Gastroesophageal sphincter (tissue), 4 donors: ENCODE measurements at places on chromosomes 1 and 21. TPM values are rescaled to one million over a fixed set of nuclear protein-coding genes. Genes with fewer than 3 reads are reported as not detected.

DNA sequence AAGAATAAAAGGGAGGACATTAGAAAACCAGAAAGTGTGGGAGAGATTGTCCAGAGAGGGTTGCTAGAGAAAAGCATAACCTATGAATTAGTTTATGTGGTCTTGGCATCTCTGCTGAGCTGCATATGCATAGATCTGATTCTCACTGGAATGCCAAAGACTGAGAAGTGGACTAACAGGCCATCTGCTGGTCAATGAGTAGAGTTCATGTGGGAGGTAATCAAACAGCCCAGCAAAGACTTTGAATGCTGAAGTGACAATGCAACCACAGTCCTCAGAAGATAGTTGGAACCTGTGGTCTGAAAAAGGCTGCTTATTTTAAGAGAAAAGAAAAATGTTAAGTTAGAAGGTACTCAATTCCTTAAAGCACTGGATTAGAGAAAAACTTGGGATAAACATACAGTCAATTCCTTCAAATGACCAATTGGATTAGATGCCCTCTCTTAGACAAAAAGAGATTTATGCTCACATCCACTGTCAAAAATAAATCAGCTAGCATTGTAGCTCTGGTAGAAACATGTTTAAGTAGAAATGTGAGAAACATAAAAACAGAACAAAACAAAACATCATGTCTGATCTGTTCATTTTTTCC, 382.8 kb downstream of the AMY1C start:
- H3K36me3 ChIP-seq, result no peaks in the 10 kb centered on the region
- no peak overlapping the region for H3K4me3 ChIP-seq
- no peaks in the 10 kb centered on the region for H3K27me3 ChIP-seq
- no peak overlapping the region for H3K27ac ChIP-seq
- no peak for ATAC-seq

GRCh38 chr1:113205980-113206766, 133.2 kb downstream of the LRIG2 start:
- H3K4me3 ChIP-seq, result no peak overlapping the region
- ATAC-seq, result no peak
- H3K36me3 ChIP-seq, result no peaks in the 10 kb centered on the region

- peaks cover 13% of the 10 kb centered on the region for H3K4me1 ChIP-seq
- no peak overlapping the region for H3K27ac ChIP-seq
- H3K4me3 ChIP-seq, result no peak overlapping the region
- H3K36me3 ChIP-seq, result peaks cover 52% of the 10 kb centered on the region
Observed at GRCh38 chr1:201876148-201876818, 12.4 kb upstream of the SHISA4 start.

GRCh38 chr1:200033511-200034261, 6.2 kb downstream of the NR5A2 start:
- no peak overlapping the region for H3K27ac ChIP-seq
- no peak overlapping the region for H3K4me3 ChIP-seq
- H3K36me3 ChIP-seq, result no peaks in the 10 kb centered on the region
- H3K4me1 ChIP-seq, result no peaks in the 10 kb centered on the region
- H3K27me3 ChIP-seq, result peaks cover 100% of the 10 kb centered on the region
- ATAC-seq, result no peak

DNA sequence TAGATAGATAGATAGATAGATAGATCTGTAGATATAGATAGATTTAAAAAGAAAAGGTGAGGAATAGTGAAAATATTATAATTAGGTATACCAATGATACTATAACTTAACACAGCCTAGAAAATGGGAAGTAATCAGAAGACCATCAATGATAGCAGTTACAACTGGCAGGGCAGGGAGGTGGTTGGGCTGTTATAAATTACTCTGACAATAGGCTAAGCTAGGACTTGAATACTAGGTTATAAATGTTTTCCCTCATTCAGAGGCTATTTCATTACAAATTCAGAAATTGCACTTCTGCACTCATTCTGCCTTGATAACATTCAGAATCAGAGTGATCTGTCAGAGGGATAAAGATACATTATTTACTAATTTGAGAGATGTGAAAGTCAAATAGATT, 273.4 kb upstream of the PLD5 start:
- H3K36me3 ChIP-seq, result no peaks in the 10 kb centered on the region
- H3K27me3 ChIP-seq, result no peaks in the 10 kb centered on the region
- no peak overlapping the region for H3K4me3 ChIP-seq
- no peak for ATAC-seq

GRCh38 chr1:20666804-20667203, 5.6 kb upstream of the DDOST start:
- no peak for ATAC-seq
- no peaks in the 10 kb centered on the region for H3K36me3 ChIP-seq
- H3K27ac ChIP-seq, result no peak overlapping the region
- no peaks in the 10 kb centered on the region for H3K4me1 ChIP-seq

GRCh38 chr1:219465212-219466093, 147.5 kb downstream of the ZC3H11B start:
- no peaks in the 10 kb centered on the region for H3K4me1 ChIP-seq
- no peak overlapping the region for H3K4me3 ChIP-seq
- ATAC-seq, result no peak
- H3K27ac ChIP-seq, result no peak overlapping the region

DNA sequence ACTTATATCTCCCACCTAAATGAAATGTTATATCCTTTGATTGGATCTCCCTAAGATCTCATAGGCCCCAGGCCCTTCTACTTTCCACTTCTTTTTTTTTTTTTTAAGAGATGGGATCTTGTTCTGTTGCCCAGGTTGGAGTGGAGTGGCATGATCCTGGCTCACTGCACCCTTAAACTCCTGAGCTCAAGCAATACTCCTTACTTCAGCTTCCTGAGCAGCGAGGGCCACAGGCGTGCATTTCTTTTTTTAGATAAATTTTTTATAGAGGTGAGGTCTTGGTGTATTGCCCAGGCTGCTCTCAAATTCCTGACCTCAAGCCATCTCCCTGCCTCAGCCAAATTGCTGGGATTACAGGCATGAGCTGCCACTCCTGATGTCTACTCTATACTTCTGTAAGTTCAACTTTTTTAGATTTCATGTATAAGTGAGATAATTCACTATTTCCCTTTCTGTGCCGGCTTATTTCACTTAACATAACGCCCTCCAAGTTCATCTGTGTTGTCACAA, 987.5 kb upstream of the NCAM2 start:
- H3K27ac ChIP-seq, result no peak overlapping the region
- H3K4me3 ChIP-seq, result no peak overlapping the region
- no peak for ATAC-seq
- H3K36me3 ChIP-seq, result no peaks in the 10 kb centered on the region
- no peaks in the 10 kb centered on the region for H3K4me1 ChIP-seq
- no peaks in the 10 kb centered on the region for H3K27me3 ChIP-seq

- H3K4me1 ChIP-seq, result no peaks in the 10 kb centered on the region
- H3K27ac ChIP-seq, result no peak overlapping the region
- no peak for ATAC-seq
- no peak overlapping the region for H3K4me3 ChIP-seq
- no peaks in the 10 kb centered on the region for H3K27me3 ChIP-seq
Observed at GRCh38 chr1:57835620-57836019, 411.8 kb upstream of the DAB1 start.

- peaks cover 42% of the 10 kb centered on the region for H3K36me3 ChIP-seq
- peaks cover 57% of the 10 kb centered on the region for H3K4me1 ChIP-seq
- H3K27ac ChIP-seq, result peak overlapping the region; percentile 87
- ATAC-seq, result no peak
- no peaks in the 10 kb centered on the region for H3K27me3 ChIP-seq
- H3K4me3 ChIP-seq, result peak overlapping the region; percentile 63
Observed at GRCh38 chr1:31295874-31296485, 608 bp downstream of the SNRNP40 start.

GRCh38 chr1:223620297-223620897, 45.1 kb downstream of the CAPN8 start:
- H3K27ac ChIP-seq, result no peak overlapping the region
- no peaks in the 10 kb centered on the region for H3K4me1 ChIP-seq
- no peak overlapping the region for H3K4me3 ChIP-seq
- H3K27me3 ChIP-seq, result no peaks in the 10 kb centered on the region
- H3K36me3 ChIP-seq, result no peaks in the 10 kb centered on the region
- ATAC-seq, result no peak

GRCh38 chr1:185559684-185560331, 174.4 kb upstream of the HMCN1 start:
- H3K4me3 ChIP-seq, result no peak overlapping the region
- peak; percentile 51 for ATAC-seq
- H3K4me1 ChIP-seq, result no peaks in the 10 kb centered on the region
- no peak overlapping the region for H3K27ac ChIP-seq
- no peaks in the 10 kb centered on the region for H3K36me3 ChIP-seq

DNA sequence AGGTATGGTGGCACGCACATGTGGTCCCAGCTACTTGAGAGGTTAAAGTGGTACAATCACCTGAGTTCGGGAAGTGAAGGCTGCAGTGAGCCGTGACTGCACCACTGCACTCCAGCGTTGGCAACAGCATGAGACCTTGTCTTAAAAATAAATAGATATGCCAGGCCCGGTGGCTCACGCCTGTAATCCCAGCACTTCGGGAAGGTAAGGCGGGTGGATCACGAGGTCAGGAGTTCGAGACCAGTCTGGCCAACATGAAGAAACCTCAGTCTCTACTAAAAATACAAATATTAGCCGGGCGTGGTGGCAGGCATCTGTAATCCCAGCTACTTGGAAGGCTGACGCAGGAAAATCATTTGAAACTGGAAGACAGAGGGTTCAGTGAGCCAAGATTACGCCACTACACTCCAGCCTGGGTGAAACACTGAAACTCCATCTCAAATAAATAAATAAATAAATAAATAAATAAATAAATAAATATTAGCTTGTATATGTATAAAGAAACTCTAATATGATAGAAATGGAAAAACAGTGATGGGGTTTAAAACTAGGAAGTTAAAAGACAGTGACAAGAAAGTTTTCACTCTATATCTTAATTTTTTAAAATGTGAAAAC, 18.8 kb downstream of the GATAD2B start:
- peaks cover 17% of the 10 kb centered on the region for H3K36me3 ChIP-seq
- no peak overlapping the region for H3K4me3 ChIP-seq
- H3K27ac ChIP-seq, result no peak overlapping the region
- ATAC-seq, result peak; percentile 63

- no peaks in the 10 kb centered on the region for H3K27me3 ChIP-seq
- H3K4me1 ChIP-seq, result no peaks in the 10 kb centered on the region
- H3K4me3 ChIP-seq, result no peak overlapping the region
- H3K27ac ChIP-seq, result no peak overlapping the region
- ATAC-seq, result no peak
Observed at GRCh38 chr1:172588296-172589291, 55.6 kb downstream of the SUCO start.

GRCh38 chr1:18526436-18527275, 45.9 kb downstream of the KLHDC7A start:
- no peaks in the 10 kb centered on the region for H3K36me3 ChIP-seq
- no peak for ATAC-seq
- no peak overlapping the region for H3K4me3 ChIP-seq
- H3K27ac ChIP-seq, result no peak overlapping the region

GRCh38 chr1:147631839-147632238, 38.5 kb downstream of the ACP6 start:
- H3K36me3 ChIP-seq, result peaks cover 5% of the 10 kb centered on the region
- no peak overlapping the region for H3K4me3 ChIP-seq
- H3K27me3 ChIP-seq, result no peaks in the 10 kb centered on the region
- H3K4me1 ChIP-seq, result no peaks in the 10 kb centered on the region
- no peak overlapping the region for H3K27ac ChIP-seq

- H3K36me3 ChIP-seq, result no peaks in the 10 kb centered on the region
- no peak overlapping the region for H3K27ac ChIP-seq
- no peaks in the 10 kb centered on the region for H3K4me1 ChIP-seq
- H3K4me3 ChIP-seq, result no peak overlapping the region
- no peaks in the 10 kb centered on the region for H3K27me3 ChIP-seq
Observed at GRCh38 chr1:186994897-186995296, 166.1 kb downstream of the PLA2G4A start.

DNA sequence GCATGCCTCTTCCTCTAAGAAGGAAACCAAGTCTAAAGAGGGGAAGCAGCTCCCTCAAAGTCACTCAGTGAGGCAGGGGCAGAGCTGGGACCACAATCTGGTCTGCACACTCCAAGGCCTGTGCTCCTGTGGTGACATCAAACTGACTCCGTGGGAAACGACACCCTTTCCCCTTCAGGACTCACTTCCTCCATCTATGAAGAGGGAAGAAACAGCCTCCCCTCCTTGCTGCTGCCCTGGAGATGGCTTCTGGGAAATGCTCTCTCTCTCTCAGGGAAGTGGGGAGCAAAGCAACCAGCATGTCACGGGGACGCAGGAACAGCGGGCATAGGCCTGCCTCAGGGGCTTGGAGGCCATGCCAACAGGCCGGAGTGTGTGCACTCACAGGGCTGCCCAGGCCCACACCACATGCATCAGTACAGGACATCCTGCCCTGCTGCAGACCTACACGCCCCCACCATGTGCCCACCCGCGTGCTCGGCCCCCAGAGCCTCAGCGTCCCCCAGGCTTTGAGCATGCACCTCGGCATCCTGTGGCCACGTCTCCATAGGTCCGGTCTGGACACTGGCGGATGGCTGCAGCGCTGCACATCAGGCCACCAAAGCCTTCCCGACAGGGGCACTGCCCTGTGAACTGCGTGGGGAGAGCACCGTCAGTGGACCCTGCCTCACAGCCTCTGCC, 25.7 kb downstream of the LAMB3 start:
- H3K4me1 ChIP-seq, result peaks cover 56% of the 10 kb centered on the region
- no peaks in the 10 kb centered on the region for H3K27me3 ChIP-seq
- ATAC-seq, result no peak
- no peaks in the 10 kb centered on the region for H3K36me3 ChIP-seq

- peaks cover 4% of the 10 kb centered on the region for H3K27me3 ChIP-seq
- no peak overlapping the region for H3K27ac ChIP-seq
- no peak overlapping the region for H3K4me3 ChIP-seq
- no peak for ATAC-seq
- H3K36me3 ChIP-seq, result no peaks in the 10 kb centered on the region
- no peaks in the 10 kb centered on the region for H3K4me1 ChIP-seq
Observed at GRCh38 chr1:47616906-47617305, 179.1 kb downstream of the FOXD2 start.

- H3K36me3 ChIP-seq, result no peaks in the 10 kb centered on the region
- H3K27me3 ChIP-seq, result peaks cover 6% of the 10 kb centered on the region
- no peak overlapping the region for H3K27ac ChIP-seq
- ATAC-seq, result no peak
Observed at GRCh38 chr1:196873385-196873784, 14.5 kb upstream of the CFHR4 start.

- peaks cover 16% of the 10 kb centered on the region for H3K4me1 ChIP-seq
- ATAC-seq, result no peak
- no peak overlapping the region for H3K27ac ChIP-seq
Observed at GRCh38 chr1:204426971-204427701, 15.5 kb upstream of the PPP1R15B start.

- H3K4me1 ChIP-seq, result no peaks in the 10 kb centered on the region
- H3K36me3 ChIP-seq, result no peaks in the 10 kb centered on the region
- H3K27ac ChIP-seq, result no peak overlapping the region
- no peak for ATAC-seq
- no peak overlapping the region for H3K4me3 ChIP-seq
Observed at GRCh38 chr1:110982320-110982719, 18.6 kb upstream of the LRIF1 start.

Gene SLFNL1
- 0.47 TPM for total RNA-seq

Gene LCE1B
- total RNA-seq, result not detected

Gene CDC42
- 218 TPM for total RNA-seq

Gene S100A7
- 33.0 TPM for total RNA-seq

Gene LRRC38
- not detected for total RNA-seq

Gene ACTL8
- total RNA-seq, result not detected

Gene GLIS1
- total RNA-seq, result 0.27 TPM
